Osteoblast (primary cell): ENCODE measurements at places on chromosomes 6 and 20. TPM values are rescaled to one million over a fixed set of nuclear protein-coding genes. Genes with fewer than 3 reads are reported as not detected.

The MLIP gene
- total RNA-seq, result 0.29 and 0.36 TPM in 2 replicates

The RAB32 gene
- total RNA-seq, result 115 and 131 TPM in 2 replicates

DNA sequence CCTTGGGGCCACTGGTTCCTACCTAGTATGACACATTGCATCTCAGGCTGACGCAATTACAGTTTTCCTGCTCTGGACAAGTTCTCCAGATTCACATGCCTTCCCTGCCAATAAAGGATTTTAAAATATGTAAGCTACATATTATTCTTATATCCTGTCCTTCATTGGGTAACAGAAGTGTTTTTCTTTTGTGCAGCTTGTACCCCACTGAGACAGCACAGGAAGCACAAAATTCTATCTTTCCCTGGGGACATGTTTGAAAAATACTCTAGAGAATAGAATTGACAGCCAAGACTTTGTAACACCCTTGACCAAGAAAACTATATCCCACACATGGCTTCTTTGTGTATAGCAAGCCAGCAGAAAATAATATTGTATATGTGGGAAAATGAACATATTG is 456.8 kb downstream of the MAFB start:
- no peak overlapping the region for H3K4me3 ChIP-seq
- no peaks in the 10 kb centered on the region for H3K36me3 ChIP-seq
- H3K4me1 ChIP-seq, result no peaks in the 10 kb centered on the region
- no peaks in the 10 kb centered on the region for H3K27me3 ChIP-seq
- no peak for DNase-seq
- no peak overlapping the region for H3K27ac ChIP-seq

DNA sequence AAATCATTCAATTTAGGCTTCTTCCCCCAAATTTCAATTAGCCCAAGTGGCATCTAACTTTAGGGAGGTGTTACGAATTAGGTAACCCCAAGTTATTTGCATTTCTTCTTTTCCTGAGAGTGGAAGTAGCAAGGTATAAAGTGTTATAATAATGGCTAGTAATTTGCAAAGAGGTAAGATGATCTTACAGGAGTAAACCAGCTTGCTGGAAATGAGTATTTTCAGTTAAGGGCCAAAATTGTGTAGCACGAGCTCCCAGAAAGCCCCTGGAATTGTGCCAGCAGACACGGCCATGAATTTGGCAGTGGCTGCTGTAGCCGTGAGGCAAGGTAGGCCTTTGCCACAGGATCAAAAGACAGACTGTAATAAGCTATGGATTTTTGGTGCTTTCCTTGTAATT is 38.0 kb downstream of the CITED2 start:
- H3K27ac ChIP-seq, result no peak overlapping the region
- no peak overlapping the region for H3K4me3 ChIP-seq
- no peaks in the 10 kb centered on the region for H3K27me3 ChIP-seq
- H3K4me1 ChIP-seq, result peaks cover 8% of the 10 kb centered on the region
- H3K36me3 ChIP-seq, result no peaks in the 10 kb centered on the region
- no peak for DNase-seq

- H3K27me3 ChIP-seq, result peaks cover 28% of the 10 kb centered on the region
- no peak overlapping the region for H3K27ac ChIP-seq
- no peak overlapping the region for H3K4me3 ChIP-seq
- no peak for DNase-seq
- H3K36me3 ChIP-seq, result no peaks in the 10 kb centered on the region
- H3K4me1 ChIP-seq, result no peaks in the 10 kb centered on the region
These were observed 129.6 kb downstream of the CD24 start for GRCh38 chr6:106844930-106845329.

DNA sequence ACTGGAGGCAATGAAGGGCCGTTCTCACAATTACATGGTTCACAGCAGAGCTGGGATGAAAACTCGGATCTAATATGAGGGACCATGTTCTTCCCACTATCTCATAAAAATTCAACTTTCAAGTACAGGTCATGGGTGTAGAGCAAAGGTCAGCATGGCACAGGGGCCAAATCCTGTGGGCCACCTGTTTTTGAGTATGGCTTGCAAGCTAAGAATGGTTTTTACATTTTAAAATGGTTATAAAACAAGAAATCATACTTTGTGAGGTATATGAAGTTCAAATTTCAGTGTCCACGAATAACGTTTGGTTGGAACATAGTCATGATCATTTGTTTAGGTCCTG is 4.6 kb downstream of the MAP3K5 start:
- no peaks in the 10 kb centered on the region for H3K27me3 ChIP-seq
- peak overlapping the region; percentile 70 for H3K27ac ChIP-seq
- H3K4me3 ChIP-seq, result no peak overlapping the region

DNA sequence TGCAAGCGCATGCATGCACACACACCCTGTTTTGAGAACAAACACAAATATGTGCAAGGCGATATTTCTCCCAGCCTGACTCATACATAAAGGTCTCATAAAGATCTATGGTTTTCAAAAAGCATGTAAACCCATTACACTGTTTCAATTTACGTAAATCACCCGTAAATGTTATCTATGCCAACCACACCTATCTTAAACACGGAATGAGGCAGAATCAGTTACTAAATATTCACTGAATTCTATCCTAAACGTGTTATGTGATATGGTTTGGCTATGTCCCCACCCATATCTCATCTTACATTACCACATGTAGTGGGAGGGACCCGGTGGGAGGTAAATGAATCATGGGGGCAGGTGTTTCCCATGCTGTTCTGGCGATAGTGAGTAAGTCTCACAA is 621.6 kb downstream of the KIF16B start:
- H3K4me1 ChIP-seq, result no peaks in the 10 kb centered on the region
- no peaks in the 10 kb centered on the region for H3K27me3 ChIP-seq
- H3K4me3 ChIP-seq, result no peak overlapping the region
- H3K36me3 ChIP-seq, result no peaks in the 10 kb centered on the region

The SLC18B1 gene
- total RNA-seq, result 6.9 and 8.3 TPM in 2 replicates

DNA sequence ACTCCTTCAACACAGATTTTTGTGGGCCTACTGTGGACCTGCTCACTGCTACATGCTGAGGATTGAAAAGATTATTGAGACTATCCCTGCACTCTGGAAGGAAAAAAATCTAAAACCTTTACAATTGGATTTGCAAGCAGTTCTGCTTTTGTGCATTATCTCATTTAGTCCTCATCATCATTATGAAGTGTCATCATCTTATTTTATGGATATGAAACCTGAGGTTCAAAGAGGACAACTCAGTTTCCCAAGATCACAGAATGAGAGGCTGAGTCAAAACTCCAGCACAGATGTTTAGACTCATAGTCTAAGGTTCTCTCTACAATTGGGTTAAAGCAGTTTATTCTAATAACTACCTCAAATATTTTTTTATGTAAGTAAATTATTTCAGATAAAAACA is 160.2 kb upstream of the MARCKS start:
- no peak overlapping the region for H3K4me3 ChIP-seq
- H3K4me1 ChIP-seq, result peaks cover 38% of the 10 kb centered on the region
- no peak for DNase-seq

DNA sequence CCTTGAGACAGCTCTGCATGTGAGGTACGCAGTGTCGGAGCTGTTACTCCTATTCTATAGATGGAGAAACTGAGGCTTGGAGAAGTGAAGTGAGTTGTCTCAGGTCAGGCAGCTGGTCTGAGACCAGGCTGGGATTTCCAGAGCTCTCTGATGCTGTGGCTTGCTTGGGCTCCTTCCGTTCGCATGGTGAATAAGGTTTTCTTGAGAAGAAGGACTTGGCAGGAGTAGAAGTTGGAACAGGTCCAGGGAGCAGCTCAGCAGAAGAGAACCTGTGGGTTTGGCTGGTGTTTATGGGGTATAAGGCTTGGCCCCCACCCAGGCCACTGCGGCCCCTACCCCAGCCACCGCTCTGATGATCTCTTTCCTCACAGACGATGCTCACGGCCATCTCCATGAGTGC is 7.4 kb downstream of the SLC12A5 start:
- peak; percentile 60 for DNase-seq
- H3K27me3 ChIP-seq, result peaks cover 11% of the 10 kb centered on the region
- no peak overlapping the region for H3K27ac ChIP-seq
- no peaks in the 10 kb centered on the region for H3K36me3 ChIP-seq
- no peak overlapping the region for H3K4me3 ChIP-seq

The CCN2 gene
- total RNA-seq, result 221 and 272 TPM in 2 replicates

GRCh38 chr20:1160496-1160895 is 24.3 kb downstream of the TMEM74B start:
- no peaks in the 10 kb centered on the region for H3K4me1 ChIP-seq
- H3K27me3 ChIP-seq, result no peaks in the 10 kb centered on the region
- no peak overlapping the region for H3K27ac ChIP-seq
- no peak for DNase-seq
- peaks cover 34% of the 10 kb centered on the region for H3K36me3 ChIP-seq

GRCh38 chr6:79574630-79575225 is 37.5 kb upstream of the LCA5 start:
- H3K4me1 ChIP-seq, result peaks cover 15% of the 10 kb centered on the region
- no peaks in the 10 kb centered on the region for H3K36me3 ChIP-seq
- H3K27me3 ChIP-seq, result no peaks in the 10 kb centered on the region
- H3K4me3 ChIP-seq, result no peak overlapping the region

DNA sequence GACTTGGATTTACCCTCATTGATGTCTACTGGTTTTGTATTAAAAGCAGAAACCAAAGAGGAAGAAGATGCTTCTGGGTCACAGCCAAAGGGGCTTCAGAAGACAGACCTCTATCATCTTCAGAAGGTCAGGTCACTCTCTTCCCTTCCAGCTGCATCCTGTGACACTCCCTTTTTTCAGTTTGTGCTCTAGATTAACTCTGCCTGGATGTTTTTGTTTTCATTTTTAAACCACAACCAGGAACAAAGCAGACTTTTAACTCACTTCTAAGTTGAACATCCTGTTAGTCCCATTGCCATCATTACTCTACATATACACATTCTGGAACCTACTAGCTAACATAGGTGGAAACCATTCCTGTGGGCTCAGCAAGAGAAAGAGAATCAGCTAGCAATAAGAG is 45.2 kb downstream of the AKIRIN2 start:
- DNase-seq, result peak; percentile 46
- H3K4me3 ChIP-seq, result no peak overlapping the region
- no peaks in the 10 kb centered on the region for H3K27me3 ChIP-seq
- H3K36me3 ChIP-seq, result peaks cover 10% of the 10 kb centered on the region
- no peak overlapping the region for H3K27ac ChIP-seq
- peaks cover 29% of the 10 kb centered on the region for H3K4me1 ChIP-seq

GRCh38 chr6:151434369-151434768 is 17.6 kb downstream of the RMND1 start:
- H3K36me3 ChIP-seq, result peaks cover 35% of the 10 kb centered on the region
- H3K4me3 ChIP-seq, result no peak overlapping the region
- H3K27ac ChIP-seq, result peak overlapping the region; percentile 39
- DNase-seq, result no peak
- H3K27me3 ChIP-seq, result no peaks in the 10 kb centered on the region

DNA sequence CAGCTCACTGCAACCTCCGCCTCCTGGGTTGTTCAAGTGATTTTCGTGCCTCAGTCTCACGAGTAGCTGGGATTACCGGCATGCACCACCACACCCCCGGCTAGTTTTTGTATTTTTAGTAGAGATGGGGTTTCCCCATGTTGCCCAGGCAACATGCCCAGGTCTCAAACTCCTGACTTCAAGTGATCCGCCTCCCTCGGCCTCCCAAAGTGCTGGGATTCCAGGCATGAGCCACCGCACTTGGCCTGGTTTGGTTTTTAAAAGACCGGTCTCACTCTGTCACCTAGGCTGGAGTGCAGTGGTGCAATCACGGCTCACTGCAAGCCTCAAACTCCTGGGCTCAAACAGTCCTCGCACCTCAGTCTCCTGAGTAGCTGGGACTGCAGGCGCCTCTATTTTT is 40.1 kb downstream of the VSTM2L start:
- DNase-seq, result no peak
- peaks cover 6% of the 10 kb centered on the region for H3K27me3 ChIP-seq
- H3K36me3 ChIP-seq, result no peaks in the 10 kb centered on the region
- H3K27ac ChIP-seq, result no peak overlapping the region

DNA sequence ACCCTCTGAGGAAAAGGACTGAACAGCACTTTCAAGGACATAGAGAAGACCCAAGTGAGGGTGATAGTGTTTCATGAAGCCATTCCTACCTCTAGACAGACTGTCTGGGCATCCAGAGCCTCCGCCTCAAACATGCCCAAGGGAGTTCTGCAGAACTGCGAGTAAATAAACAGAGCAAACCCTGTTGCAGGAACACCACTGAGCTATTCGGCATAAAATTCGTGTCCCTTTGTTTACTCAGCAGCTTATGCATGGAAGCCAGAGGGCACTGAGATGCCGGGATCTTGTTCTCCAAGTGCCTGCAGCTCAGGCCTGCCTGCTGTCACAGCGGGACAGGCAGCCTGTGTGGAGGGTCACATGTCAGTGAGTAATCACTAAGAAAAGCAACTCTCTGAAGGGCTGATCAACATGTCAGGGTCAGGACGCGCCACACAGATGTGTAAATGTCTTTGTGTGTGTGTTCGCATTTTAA is 164.9 kb upstream of the HEY2 start:
- DNase-seq, result peak; percentile 68
- H3K27me3 ChIP-seq, result no peaks in the 10 kb centered on the region
- H3K4me1 ChIP-seq, result peaks cover 5% of the 10 kb centered on the region
- no peaks in the 10 kb centered on the region for H3K36me3 ChIP-seq
- H3K4me3 ChIP-seq, result no peak overlapping the region

DNA sequence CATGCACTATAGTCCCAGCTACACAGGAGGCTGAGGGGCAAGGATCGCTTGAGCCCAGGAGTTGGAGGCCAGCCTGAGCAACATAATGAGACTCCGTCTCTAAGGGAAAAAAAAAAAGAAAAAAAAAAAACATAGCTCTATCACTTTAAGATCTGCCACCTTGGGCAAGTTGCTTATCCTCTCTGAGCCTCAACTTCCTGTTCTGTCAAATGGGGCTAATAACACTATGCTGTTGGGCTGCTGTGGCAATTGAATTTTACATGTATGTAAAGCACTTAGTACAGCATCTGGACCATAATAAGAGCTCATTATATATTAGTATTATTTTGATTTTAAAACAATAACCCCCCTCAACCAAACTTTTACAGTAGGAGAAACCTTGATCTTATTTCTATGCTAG is 141.5 kb downstream of the ATXN1 start:
- no peaks in the 10 kb centered on the region for H3K36me3 ChIP-seq
- peaks cover 12% of the 10 kb centered on the region for H3K4me1 ChIP-seq
- no peak overlapping the region for H3K27ac ChIP-seq
- H3K27me3 ChIP-seq, result no peaks in the 10 kb centered on the region
- no peak for DNase-seq

DNA sequence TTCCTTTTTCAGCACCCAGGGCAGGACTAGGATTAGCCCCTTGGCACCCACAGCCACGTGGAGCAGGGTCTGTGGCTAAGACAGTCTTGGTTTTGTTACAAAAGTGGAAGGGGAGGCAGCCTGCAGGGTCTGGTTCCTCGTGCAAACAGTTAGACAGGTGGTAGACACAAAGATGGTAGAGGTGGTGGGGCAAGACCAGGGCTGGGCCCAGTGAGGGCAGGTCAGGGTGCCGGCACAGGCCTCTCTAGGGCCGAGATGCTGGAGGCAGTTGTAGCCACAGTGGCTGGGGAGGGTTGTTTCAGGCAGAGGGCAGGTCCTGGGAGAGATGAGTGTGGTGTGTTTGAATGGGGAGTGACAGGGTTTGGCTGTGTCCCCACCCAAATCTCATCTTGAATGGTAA is 161.6 kb downstream of the SMOC2 start:
- H3K36me3 ChIP-seq, result no peaks in the 10 kb centered on the region
- H3K4me3 ChIP-seq, result no peak overlapping the region
- no peak overlapping the region for H3K27ac ChIP-seq
- no peaks in the 10 kb centered on the region for H3K4me1 ChIP-seq

- no peaks in the 10 kb centered on the region for H3K36me3 ChIP-seq
- peak; percentile 66 for DNase-seq
- no peak overlapping the region for H3K27ac ChIP-seq
- no peak overlapping the region for H3K4me3 ChIP-seq
- H3K4me1 ChIP-seq, result peaks cover 12% of the 10 kb centered on the region
These were observed 17.1 kb upstream of the MOXD1 start for GRCh38 chr6:132418235-132418965.

- H3K36me3 ChIP-seq, result no peaks in the 10 kb centered on the region
- peak overlapping the region; percentile 90 for H3K27ac ChIP-seq
- no peaks in the 10 kb centered on the region for H3K27me3 ChIP-seq
- no peak overlapping the region for H3K4me3 ChIP-seq
These were observed 38.1 kb upstream of the NOX3 start for GRCh38 chr6:155493694-155494143.
